ENCODE measurements at places on chromosomes 1 and 21.

DNA sequence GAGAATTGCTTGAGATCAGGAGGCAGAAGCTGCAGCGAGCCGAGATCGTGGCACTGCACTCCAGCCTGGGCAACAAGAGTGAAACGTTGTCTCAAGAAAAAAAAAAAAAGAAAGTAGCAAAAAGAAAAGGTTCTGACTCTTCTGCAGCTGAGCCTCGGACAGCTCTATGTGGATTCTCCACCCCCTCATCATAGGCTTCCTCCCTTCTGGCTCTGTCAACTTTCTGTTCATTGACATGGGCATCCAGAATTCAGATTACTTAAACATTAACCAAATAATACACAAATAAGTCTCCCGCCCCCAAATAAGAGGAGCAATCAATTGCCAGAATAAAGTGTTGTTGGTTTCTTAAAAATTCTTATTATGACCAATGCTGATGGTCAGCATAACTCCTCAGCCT is 10.0 kb downstream of the SUSD4 start:
- DNase-seq: no peak

- DNase-seq: no peak
Measured at GRCh38 chr1:177629526-177629925, 340.3 kb downstream of the SEC16B start.

DNA sequence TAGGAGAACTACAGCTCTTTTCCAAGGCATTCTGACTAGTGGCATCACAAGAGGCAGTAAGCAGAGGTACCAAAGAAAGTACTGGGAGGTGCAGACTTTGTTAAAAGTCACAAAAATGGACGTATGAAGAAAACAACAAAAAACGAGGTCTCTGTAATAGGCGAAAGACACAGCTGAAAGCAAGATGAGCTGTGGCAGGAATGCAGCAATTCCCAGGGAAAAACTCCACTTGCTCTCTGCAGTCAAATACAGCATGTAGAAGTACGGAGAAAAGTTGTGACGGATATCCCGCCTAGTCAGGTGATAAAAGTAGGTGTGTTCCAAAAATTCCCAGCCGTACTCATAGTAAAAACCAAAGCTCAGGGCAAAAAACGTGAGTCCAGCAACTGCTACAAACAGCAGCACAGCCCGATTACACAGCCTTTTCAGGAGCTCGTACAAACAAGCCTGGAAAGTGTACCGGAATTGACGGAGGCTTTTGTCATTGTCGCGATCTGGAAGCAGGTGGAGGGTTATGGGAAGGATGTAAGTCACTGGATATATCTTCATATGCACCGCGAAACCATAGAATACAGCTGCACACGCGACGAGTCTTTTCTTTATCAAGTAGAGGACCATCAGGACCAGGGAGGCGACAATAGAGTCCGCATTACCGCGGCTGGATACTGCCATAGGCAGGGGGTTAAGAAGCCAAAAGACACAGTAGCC is 979 bp downstream of the PIGM start:
- no peak for DNase-seq

GRCh38 chr1:37634244-37634991 is at the start of gene RSPO1:
RSPO1 (minus strand) TSS chr1:37634892; CDS start chr1:37629661, 5,231 bp downstream.
- no peak for DNase-seq

GRCh38 chr21:45427331-45428271 is 22.6 kb downstream of the COL18A1 start:
- DNase-seq: no peak

DNA sequence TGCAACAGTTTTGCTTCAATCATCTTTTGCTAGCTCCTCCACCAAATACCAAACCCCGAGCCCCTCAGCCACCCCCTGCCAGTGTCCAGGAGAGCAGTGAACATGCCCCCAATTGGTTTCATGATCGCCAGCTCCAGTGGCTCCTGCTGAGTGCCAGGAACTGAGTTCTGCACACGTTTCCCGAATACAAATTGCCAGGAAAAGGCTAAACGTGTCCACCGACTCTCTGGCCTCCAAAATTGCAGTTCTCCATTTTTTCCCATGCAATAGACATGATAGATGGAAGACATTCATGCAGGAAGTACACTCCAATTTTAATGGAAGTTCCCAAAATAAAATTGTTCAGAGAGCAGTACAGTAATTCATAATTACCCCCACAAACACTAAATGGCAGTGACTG is 101.3 kb downstream of the SPSB1 start:
- no peak for DNase-seq

DNA sequence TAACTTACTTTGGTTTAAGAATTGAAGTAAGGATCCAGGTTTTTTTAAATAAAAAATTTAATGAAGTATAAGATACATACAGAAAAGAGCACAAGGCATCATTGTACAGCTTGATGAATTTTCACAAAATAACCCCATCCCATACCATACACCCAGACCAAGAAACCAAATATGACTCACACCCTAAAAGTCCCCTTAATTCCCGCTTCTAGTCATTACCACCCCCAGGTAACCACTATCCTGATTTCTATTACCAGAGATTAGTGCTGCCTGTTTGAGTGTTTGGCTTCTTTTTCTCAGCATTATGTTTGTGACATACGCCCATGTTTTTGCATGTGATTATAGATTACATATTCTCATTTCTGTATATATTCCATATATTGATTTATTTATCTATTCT is 98.5 kb upstream of the HIVEP3 start:
- no peak for DNase-seq

DNA sequence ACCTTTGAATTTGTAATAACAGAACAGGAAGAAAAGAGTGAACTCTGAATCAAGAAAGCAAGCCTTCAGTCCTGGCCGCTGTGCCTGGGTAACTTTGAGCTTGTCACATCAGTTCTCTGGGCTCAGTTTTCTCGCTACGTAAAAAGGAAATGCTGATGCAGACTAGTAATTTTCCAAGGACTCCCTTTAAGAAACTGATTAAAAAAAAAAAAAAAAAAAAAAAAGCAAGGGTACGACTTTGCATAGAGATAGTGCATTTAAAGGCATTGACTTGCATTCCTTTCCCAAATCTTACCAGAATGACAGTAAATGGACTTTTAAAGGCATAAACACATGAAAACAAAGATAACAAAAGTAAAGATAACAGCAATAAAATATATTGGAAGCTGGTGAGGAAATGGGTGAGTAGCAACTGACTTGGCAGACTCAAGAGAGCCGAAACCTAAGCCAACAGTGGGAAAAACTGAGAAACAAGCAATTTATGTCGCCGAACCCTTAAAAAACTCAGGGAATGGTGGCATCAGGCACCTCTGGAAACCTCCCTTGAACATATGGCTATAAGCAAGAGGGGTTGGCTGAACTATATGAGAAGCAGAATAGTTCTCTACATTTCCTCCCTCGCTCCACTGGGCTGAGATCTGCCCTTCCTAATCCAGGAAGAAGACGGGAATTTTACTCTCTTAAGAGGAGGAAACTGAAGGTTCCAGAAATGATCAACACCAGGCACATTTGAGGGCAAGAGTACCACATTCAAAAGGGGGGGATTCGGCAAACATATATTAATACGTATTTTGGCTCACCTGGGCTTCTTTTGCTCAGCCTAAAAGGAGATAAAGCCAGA is 189.2 kb downstream of the CDC7 start:
- no peak for DNase-seq

DNA sequence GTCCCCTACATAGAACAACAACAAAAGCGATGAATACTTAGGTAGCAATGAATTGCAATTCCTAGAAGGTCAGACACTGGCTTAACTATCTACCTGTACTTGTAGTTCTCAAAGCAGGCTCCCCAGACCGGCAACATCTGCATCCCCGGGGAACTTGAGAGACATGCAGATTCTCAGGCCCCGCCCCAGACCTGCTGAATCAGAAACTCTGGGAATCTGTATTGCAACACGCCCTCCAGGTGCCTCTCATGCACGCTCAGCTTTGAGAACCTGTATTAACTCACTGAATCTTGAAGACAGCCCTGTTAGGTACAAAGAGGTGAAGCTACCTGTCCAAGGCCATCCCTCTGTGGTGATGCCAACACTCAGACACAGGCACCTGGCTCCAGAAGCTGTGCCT is 128.1 kb downstream of the KAZN start:
- no peak for DNase-seq

DNA sequence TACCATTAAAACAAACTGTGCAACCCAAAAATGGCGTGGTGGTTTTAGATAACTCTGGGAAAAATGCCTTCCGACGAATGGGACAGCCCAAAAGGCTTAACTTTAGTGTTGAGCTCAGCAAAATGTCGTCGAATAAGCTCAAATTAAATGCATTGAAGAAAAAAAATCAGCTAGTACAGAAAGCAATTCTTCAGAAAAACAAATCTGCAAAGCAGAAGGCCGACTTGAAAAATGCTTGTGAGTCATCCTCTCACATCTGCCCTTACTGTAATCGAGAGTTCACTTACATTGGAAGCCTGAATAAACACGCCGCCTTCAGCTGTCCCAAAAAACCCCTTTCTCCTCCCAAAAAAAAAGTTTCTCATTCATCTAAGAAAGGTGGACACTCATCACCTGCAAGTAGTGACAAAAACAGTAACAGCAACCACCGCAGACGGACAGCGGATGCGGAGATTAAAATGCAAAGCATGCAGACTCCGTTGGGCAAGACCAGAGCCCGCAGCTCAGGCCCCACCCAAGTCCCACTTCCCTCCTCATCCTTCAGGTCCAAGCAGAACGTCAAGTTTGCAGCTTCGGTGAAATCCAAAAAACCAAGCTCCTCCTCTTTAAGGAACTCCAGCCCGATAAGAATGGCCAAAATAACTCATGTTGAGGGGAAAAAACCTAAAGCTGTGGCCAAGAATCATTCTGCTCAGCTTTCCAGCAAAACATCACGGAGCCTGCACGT is 82.1 kb downstream of the PRDM2 start:
- no peak for DNase-seq

Measured in stimulated activated CD8-positive, alpha-beta memory T cell treated with anti-CD3 and anti-CD28 coated beads, Interleukin-4, amount 100 ng/mL, for 1 hour (primary cell).